ENCODE measurements at places on chromosomes 16 and 17. TPM values are rescaled to one million over a fixed set of nuclear protein-coding genes. Genes with fewer than 3 reads are reported as not detected.

Gene ABCA9
- 0.08 TPM for total RNA-seq

Gene HS3ST3A1
- total RNA-seq = not detected

Gene NAT9
- 66.5 TPM for total RNA-seq

Gene TP53TG3F
- not detected for total RNA-seq

Gene RCVRN
- not detected for total RNA-seq

Gene POLR3K
- total RNA-seq = 17.1 TPM

Measured in naive thymus-derived CD8-positive, alpha-beta T cell (primary cell).